ENCODE measurements at places on chromosomes 1 and 21. TPM values are rescaled to one million over a fixed set of nuclear protein-coding genes. Genes with fewer than 3 reads are reported as not detected.

DNA sequence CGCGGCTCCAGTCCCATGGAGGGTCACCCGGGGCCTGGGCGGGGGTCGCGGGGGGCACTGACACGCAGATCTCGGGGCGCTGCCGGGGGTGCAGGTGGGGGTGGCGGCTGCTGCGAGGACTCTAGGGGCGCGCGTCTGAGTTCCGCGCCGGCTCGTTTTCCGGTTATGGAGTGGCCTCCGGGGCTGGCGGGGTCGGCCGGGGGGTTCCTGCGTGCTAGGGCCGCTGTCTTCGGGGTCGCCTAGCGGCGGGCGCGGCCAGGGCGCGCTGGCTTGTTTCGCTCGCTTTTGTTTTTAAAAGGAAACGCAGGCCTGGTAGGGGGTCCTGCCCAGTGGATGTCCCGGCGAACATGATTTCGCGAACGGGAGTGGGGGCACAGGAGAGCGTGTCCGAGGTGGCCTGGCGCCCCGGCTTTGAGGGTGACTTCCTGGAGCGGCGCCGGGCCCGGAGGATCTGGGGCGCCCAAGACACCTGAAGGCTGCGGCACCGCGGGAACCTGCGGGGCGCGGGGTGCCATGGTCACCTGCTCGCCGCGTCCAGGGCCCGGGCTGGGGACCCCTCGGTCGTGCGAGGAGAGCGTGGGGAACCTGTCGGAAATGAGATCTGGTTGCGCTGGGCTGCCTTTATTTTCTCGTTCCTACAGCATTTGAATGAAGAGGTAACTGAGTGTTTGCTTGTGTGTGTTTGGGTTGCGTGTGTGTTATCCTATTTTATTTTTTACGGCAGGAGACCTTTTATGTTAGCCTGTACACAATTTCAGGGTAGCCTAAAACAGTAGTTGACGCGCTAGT is 618 bp downstream of the ETS2 start:
- no peak for DNase-seq

DNA sequence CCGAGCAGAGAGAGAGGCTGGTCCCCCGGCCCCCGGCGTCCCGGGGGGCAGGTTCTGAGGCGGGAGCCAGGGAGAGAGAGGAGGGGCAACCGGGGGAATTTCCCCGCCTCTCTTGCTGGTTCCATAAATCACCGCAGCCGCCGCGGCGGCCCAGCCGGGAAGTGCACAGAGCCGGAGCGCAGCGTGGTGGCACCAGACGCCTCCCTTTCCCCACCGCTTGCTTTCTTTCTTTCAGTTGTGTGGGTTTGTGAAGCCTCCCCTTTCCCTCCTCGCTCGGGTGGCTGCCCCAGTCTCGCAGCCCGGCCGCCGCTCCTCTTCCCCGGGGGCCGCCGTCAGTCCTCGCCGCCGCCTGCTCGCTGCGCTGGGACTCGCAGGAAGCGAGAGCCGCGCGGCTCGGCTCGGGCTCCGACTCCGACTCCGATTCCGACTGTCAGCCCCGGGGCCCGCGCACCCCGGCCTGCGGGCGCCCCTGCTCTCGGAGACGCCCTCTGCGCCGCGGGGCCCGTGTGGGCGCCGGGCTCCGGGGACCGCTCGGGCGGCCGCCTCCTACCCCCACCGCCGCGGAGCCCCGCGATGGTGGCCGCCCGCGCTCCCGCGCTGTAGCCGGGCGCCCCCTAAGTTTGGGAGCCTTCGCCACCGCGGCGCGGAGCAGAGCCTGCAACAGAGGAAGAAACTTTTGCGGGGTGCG is at the start of gene CACHD1:
Gene CACHD1 (plus strand): TSS at position 153 of the 688 bp plus-strand sequence. CDS start 616 bp downstream, outside the sequence.
- peak; percentile 90 for DNase-seq

GRCh38 chr1:3459051-3459908 is 4.8 kb downstream of the ARHGEF16 start:
- no peak for DNase-seq

GRCh38 chr1:163877016-163877415 is 555.3 kb downstream of the NUF2 start:
- no peak for DNase-seq

GRCh38 chr1:30569384-30569783 is 154.0 kb downstream of the MATN1 start:
- no peak for DNase-seq

- no peak for DNase-seq
Measured at GRCh38 chr1:205047764-205048231, 4.8 kb downstream of the CNTN2 start.

- peak; percentile 15 for DNase-seq
Measured at GRCh38 chr1:244273845-244274619, 177.7 kb downstream of the ADSS2 start.

- DNase-seq, result peak; percentile 47
Measured at GRCh38 chr1:205610901-205611466, 20.8 kb downstream of the ELK4 start.

DNA sequence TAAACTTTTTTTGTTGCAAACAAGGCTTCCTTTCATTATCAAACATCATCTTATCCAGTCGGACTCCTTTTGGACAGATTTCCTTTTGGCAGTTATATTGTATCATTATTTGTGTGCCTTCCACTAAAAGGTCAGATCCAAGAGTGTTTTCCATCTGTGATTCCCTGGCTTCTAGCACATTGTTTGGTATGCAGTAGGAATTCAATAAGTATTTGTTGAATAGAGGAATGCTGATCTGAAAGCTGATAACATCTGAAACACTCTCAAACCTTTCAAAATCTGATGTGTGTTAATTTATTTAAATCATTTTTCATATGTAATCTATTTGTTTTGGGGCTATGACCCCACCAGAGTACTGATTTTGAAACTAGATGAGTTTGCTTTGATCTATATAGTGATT is 39.0 kb downstream of the NDC1 start:
- DNase-seq, result peak; percentile 55

DNA sequence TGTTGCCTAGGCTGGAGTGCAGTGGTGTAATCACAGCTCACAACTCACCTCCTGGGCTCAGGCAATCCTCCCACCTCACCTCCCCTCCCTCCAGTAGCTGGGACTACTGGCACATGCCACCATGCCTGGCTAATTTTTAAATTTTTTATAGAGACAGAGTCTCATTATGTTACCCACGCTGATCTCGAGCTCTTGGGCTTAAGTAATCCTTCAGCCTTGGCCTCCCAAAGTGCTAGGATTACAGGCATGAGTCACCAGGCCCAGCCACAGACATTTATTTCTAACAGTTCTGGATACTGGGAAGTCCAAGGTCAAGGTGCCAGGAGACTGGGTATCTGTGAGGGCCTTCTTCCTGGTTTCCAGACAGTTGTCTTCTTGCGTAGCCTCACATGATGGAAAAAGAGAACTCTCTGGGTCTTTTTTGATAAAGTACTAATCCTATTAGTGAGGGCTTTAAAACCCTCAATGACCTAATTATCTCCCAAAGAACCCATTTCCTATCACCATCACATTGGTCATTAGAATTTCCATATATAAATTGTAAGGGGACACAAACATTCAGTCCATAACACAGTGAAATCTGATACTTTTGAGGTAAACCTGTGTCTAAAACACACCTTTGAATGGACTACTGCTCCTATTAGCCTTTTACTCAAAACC is 67.9 kb downstream of the PHACTR4 start:
- peak; percentile 79 for DNase-seq

GRCh38 chr1:206448471-206448870 is 21.8 kb upstream of the IKBKE start:
- DNase-seq, result no peak

- DNase-seq, result peak; percentile 25
Measured at GRCh38 chr1:248618878-248619277, 16.0 kb downstream of the OR2T11 start.

DNA sequence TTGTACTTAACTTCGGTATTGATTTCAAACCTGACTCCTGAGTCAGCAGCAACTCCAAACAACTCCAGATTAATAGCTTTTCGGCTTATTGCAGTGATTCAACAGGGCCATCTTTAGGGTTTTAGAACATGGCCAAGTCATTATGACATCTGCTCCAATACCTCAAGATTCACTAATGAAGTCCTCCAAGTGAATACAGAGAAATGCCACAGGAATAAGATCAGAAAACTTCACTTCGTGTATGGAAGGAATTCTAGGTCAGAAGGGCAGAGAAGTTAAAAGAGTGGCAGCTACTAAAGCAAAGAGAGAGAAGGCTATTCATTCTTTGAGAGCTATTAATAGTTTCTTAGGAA is 7.6 kb upstream of the C1orf116 start:
- no peak for DNase-seq

GRCh38 chr1:40183055-40183710 is 22.0 kb downstream of the RLF start:
- DNase-seq, result peak; percentile 46

DNA sequence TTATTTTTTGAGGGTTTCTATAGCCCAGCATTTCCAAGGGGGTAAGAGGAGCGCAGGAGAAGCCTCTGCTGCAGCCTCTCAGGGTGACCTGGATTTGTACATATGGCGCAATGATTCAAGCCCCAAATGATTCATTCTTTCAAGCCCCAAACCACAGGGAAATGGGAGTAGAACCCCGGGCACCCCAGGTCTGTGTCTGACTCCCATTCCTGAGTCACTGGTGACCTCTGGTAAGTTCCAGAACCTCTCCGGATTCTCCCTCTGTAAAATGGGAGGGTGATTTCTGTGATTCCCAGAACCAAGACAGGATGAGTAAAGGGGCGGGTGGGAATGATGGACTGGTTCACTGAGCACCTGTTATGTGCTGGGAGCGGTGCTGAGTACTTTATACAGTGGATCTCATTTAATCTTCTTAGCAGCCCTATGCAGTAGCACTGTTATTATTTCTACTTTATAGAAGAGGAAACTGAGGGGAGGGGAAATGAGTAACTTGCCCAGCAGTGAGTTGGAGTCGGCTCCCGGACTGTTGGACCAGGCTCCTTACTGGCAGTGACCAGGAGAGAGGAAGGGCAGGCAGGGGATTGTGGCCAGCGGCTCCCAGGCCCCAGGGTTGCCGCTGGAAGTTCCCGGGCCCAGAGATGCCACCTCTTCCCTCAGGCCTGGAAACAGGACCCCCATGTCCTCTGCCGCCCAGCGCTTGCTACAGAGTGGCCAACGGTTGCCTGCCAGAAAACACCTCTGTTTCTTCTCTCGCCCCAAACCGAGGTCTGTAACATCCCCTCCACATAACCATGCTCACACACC is 20.3 kb upstream of the SLC26A9 start:
- no peak for DNase-seq

GRCh38 chr1:10597492-10598388 is 123.0 kb downstream of the PEX14 start:
- no peak for DNase-seq

- DNase-seq, result no peak
Measured at GRCh38 chr1:5632224-5632623, 360.0 kb downstream of the NPHP4 start.

- no peak for DNase-seq
Measured at GRCh38 chr1:33650708-33651107, 178.3 kb downstream of the ZSCAN20 start.

DNA sequence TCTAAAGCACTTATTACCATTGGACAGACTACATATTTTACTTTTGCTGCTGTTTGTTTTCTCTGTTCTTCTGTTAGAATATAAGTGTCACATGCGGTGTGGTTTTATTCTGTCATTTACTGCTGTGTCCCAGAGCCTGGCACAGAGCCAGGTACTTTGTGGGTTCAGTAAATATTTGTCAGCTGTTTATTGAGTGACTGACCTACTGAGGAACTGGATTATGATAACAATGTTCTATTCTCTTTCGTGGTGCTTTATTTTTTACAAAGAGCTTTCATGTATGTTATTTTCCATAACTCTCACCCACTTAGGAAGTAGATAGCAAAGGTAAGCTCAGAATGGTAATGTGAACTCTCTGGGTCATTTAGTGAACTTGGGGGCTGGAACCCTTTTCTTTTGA is 118.8 kb downstream of the RWDD3 start:
- DNase-seq, result no peak

DNA sequence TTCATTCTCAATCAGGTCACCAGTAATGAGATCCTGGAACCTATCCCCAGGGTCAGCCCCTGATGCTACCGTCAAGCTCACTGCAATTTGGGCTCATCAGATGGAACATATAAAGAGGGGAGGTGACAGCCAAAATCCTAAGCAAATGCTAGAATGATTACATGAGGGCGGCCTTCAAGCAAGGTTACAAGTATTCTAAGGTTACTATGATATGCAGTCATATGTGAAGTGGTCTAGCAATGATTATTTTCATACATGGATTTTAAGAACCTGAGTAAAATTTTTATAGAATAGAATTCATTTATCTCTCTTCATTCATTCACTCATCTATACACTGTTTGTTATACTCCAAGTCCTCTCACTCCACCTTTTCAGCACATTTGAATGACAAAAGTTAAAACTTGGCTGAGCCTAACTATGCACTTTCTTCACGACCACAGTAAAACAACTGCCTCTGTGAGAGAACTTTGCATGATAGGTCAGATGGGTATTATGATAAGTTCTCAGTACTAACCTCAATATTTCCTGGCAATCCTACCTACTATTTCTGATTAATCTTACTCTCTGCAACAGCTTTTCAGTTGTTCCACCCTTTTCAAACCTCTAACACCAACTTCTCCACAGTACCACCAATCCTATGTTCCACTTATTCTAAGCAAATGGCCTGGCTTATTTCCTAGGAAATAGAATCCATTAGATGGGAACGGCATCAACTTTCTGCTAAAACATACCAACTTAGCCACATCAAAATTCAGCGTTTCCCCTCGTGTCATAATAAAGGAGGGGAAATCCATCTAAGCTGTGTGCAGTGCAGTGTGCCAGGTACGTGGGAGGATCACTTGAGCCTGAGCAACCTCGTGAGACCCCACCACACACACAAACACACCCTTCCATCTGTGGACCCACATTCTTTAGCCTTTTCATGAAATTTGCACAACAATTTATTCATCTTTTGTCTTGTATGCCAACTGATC is 32.0 kb downstream of the LHX9 start:
- DNase-seq, result no peak

- no peak for DNase-seq
Measured at GRCh38 chr1:95643071-95643470, 409.1 kb downstream of the RWDD3 start.

- DNase-seq, result no peak
Measured at GRCh38 chr1:93882269-93882668, 3.3 kb upstream of the DNTTIP2 start.

S100A1 gene
- total RNA-seq, result not detected

LCE1E gene
- not detected for total RNA-seq

PDZK1 gene
- not detected for total RNA-seq

CELA2B gene
- total RNA-seq, result not detected

NUP210L gene
- total RNA-seq, result under 0.01 TPM

UBL4B gene
- not detected for total RNA-seq

AMY2B gene
- total RNA-seq, result 0.90 TPM

KCNJ15 gene
- 0.51 TPM for total RNA-seq
